ENCODE measurements at places on chromosomes 5 and 9. TPM values are rescaled to one million over a fixed set of nuclear protein-coding genes. Genes with fewer than 3 reads are reported as not detected.

DNA sequence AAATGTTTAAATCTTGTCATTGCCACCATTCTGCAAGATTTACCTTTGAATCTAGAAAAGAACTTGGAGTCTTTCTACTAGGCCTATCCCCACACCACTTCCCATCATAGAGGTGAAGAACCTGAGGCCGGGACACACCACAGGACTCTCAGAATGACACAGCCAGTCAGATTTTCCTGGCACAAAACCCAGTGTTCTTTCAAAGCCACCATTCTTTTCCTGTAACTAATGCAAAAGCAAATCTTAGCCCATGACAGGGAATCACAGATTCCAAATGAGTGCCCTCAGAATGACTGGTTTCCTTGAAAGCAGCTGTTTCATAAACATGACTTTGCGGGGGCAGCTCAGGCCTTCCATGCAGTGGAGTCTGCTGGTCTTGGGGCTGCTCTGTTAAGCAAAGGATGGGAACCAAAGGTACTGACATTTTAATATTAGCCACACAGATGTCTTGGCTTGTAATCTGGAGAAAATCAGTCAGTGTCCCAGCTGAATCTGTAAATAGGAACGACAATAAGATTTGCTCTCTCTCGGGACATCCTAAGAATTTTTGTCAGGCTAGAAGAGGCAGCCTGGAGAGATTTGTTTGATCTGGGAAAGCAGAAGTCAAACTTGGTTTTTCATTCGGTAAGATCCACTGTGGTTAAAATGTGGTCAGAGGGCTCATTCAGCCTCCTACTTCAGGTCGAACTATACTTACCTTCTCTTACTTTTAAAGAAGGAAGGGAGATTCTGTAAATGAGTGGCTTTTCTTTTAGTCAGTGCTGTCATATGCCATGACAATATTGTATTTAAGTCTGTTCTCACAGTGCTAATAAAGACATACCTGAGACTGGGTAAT, 115.1 kb downstream of the PALM2AKAP2 start:
- no peak for DNase-seq

- no peak for DNase-seq
Measured at GRCh38 chr5:83955916-83956315, 235.3 kb upstream of the HAPLN1 start.

- no peak for DNase-seq
Measured at GRCh38 chr9:135302329-135303279, 177.0 kb upstream of the PPP1R26 start.

The EGFLAM gene
- 48.2 TPM for total RNA-seq

DNA sequence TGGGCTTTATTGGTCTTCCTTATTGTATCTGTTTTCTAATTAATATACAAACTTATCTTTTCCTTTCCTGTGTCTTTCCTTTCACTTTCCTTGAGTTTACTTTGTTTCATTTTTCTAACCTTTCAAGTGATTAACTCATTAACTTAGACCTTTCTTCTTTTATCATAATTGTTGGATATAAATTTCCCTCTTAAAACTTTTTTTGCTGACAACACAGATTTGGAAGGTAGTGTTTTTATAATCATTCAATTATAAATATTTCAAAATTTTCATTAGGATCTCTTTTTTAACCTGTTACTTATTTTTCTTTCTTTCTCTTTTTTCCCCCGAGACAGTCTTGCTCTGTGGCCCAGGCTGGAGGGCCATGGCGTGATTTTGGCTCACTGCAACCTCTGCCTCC, 6.9 kb upstream of the ZBTB43 start:
- DNase-seq, result no peak

GRCh38 chr5:94024101-94024500, 282.7 kb upstream of the POU5F2 start:
- DNase-seq, result no peak

DNA sequence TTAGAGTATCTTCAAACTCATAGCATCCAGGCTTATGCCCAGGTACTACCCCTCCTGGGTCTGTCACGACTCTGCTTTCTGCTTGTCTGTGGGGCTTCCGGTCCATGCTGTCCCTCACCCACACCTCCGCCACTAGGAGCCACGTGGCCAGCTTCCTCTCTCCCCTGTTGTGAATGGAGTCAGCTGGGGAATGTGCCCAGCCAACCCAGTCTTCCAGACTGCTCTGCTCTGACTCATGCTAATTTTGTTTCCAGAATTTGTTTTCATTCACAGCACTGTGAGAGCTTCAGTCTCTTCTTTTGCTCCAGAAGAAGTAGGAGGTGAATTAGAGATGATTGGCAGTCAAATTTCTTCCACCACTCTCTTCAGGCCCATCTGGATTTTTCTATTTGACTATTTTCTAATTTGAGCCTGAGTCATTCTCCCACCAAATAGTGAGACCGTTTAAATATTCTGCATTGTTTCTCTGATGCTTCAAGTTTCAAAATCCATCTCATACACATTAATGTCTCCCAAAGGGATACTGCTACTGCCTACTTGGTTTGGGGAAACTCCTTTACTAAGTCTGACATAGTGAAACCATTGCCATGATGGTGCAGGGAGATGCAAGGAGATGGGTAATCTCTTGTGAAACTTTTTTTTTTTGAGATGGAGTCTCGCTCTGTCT, 424.1 kb upstream of the KIF2A start:
- no peak for DNase-seq

The BHMT2 gene
- 33.2 TPM for total RNA-seq

The SPATA6L gene
- total RNA-seq, result 4.3 TPM

DNA sequence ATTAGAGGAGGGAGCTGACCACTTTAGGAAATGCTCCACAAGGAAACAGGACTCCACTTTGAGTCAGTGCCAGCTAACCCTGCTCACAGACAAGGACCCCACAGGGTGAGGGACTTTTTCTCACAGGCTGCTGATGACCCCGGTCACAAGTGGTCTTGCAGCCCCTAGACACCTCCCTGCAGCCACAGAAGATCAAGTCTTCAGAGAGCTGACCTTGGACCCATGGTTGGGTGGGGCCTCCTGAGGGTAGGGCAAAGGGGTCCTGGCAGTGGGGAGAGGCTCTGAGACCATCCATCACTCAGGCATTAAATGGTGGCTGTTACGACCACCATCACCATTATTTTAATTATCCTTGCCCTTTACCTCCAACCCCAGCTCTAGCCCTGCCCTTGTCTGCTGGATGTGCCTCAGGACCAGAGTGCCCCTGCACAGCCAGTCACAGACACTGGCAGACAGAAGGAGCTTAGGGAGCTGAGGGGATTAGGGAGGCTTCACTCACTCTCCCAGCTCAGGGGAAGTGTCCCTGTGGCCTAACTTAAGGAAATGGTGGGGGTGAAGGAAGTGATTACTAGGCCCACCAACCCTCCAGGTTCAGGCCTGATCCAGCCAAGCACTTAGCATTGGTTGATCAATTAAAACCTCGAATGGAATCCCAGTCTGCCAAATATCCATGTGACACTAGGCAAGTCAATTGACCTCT, 1.6 kb downstream of the ACSL6 start:
- DNase-seq, result peak; percentile 22

DNA sequence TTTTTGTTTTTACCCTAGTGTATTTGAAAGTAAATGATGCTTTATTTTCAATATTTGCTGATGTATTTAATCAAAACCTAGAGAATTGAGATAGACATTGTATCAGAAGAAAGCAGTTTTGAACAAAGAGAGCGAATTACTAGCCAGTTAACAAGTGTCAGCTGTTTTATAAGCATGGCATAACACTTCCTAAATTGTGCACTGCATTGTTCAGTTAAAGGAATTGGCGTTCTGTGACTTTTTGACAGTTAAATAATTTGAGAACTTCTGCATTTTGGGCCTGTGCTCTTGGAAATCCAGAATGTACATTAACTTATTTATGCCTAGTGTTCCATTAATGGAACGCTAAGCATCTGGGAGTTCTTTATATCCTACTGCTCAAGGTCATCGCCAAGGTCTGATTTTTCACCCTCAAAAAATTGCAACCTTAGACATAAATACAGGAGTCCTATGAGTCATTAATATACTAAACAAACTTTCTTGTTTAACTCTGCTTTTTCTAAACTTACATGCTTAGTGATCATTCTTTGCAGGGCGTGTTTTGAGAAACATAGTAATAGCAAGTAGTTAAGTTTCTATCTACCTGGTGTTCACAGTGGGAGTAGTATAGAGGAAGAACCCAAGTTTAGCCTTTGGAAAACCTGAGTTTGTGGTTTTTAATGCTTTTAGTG, 31.1 kb downstream of the RASA1 start:
- DNase-seq, result no peak

The CD74 gene
- 989 TPM for total RNA-seq

The GABRB2 gene
- 0.13 TPM for total RNA-seq

DNA sequence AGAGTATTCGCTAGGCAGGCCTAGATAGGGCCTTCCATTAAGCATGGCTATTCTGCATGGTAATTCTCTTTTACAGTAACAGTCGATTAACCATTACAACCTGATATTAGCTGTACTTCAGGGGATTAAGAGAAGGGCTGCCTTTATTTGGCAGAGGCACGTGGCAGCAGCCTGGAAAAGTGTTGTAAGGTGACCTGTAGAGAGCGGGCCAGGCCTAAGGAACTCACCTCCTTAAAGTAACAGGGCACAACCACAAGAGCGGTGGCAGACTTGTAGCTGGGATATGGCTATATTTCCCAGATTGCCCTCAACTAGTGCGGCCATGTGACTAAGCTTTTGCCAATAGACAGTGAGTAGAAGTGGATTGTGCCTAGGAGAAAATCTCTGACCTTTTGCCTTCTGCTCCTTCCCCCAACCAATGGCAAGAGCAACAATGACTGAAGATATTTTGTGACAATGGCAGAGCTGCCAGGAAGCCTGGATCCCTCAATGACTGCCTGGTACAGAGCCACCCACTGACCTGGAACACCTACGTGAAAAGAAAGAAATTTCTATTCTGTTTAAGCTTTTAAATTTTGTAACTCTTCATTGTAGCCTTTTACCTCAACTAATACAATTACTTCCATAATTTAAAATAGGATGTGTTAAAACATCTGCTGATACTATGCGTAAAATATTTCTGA, 18.9 kb upstream of the ANKRD34B start:
- DNase-seq, result no peak

The JAK2 gene
- 28.4 TPM for total RNA-seq

DNA sequence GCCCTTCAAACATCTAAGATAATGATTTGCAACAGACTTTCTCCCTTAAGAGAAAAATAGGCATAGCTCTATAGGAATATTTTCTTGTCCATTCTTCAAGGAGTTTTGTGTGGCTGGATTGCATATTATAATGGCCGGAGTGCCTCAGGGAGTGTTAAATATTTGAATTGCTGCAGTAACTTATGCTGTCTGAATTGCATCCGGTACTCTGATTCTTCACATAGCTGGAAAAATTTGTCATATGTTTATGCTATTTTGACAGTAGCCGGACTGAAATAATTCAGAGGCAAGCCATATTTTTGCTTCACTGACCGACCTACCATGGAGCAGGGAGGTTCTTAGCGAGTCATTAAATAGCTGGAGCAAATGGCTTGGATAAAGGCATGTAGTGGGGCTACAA, 621.0 kb downstream of the ACTL7B start:
- DNase-seq, result no peak

DNA sequence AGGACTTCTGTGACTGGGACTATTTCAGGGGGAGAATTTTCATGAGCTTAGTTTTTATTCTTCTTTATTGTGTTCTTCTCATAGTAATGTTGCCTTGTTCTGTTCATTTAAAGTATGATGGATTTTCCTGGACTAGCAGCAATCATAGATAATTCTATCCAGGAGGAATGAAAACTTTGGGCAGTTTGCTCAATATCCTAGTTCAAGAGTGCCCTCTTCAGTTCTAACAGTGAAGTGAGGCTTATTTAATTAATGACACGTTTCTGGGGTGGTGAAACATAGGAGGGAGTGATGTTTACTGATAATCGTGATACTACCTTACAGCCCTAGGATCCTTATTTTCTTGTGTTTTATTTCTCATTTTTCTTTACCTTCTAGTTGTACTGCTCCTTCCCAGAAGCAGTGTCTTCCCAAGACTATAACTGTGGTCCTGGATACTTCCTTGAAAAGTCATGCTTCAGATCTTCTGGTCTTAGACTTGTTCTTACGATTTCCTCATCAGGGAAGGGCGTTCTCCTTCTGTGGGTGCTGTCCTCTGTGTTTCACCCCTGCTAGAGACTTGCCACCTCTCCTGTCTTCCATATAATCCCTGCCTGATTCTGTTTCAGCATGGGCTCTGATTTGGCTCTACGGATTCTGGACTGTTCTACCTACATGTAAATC, 57.4 kb downstream of the CFAP95 start:
- no peak for DNase-seq

- no peak for DNase-seq
Measured at GRCh38 chr9:127303830-127304229, 39.3 kb downstream of the GARNL3 start.

DNA sequence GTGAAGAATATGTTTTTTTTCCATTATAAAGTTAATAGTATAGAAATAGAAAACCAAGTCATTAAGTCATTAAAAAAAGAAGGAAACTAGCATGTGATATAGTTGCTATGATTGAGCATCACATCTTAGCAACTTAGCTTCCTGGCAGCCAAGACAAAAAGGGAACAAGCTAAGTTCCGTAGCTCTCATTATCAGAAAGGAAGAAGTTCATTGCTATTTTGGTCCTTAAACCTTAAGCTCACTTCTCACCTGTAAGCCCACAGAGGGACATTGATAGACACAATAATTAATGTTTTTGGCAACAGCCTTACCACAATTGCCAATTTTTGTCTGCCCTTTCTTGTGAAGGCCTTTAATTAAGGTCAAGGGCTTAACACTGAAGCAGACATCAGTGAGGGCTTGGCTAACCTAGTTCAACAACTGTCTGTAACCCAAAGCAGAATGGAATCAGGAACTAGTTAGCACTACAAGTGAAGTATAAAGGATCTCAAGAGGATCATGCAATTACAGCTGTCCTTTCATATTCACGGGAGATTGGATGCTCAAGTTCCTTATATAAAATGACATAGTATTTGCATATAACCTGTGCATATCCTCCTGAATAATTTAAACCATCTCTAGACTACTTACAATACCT, 24.0 kb upstream of the KLF4 start:
- DNase-seq, result no peak

The LEAP2 gene
- 2.9 TPM for total RNA-seq

DNA sequence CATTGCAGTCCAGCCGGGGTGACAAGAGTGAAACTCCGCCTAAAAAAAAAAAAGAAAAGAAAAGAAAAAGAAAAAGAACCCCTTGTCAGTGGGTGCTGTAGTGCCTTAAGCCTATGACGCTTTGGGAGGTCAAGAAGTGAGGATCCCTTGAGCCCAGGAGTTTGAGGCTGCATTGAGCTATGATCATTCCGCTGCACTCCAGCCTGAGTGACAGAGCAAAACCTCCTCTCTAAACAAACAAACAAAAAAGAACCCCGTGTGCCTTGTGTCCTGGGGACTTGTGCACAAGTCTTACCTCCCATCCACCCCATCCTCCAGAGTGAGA, 33.5 kb upstream of the STXBP1 start:
- DNase-seq, result no peak

DNA sequence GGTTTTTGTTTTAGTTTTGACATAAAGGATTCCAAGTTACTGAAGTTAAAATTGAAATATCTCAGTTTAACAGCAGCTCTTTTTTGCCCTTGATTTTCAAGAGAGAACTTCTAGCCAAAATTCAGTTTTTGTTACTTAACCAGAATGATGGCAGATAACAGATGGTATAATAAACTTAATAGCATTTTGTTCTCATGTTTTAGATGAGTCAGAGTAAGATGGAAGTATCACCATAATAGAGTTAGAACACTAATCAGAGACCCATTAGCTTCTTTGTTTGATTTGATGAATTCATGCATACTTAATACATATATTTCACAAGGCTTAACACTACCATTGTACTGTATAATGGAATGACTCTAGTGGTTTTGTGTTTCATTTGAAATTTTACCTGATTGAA, 11.9 kb downstream of the ZCCHC9 start:
- DNase-seq, result no peak

The DOCK8 gene
- total RNA-seq, result 31.4 TPM

The ARL14EPL gene
- total RNA-seq, result not detected

Measured in sciatic nerve (tissue), 2 donors.